ENCODE measurements at places on chromosomes 13 and 19.

GRCh38 chr19:42097461-42097860 lies 21.5 kb downstream of the ZNF574 start:
- H3K36me3 ChIP-seq: no peaks in the 10 kb centered on the region
- H3K27me3 ChIP-seq: no peaks in the 10 kb centered on the region
- DNase-seq: no peak
- H3K4me3 ChIP-seq: no peak overlapping the region

DNA sequence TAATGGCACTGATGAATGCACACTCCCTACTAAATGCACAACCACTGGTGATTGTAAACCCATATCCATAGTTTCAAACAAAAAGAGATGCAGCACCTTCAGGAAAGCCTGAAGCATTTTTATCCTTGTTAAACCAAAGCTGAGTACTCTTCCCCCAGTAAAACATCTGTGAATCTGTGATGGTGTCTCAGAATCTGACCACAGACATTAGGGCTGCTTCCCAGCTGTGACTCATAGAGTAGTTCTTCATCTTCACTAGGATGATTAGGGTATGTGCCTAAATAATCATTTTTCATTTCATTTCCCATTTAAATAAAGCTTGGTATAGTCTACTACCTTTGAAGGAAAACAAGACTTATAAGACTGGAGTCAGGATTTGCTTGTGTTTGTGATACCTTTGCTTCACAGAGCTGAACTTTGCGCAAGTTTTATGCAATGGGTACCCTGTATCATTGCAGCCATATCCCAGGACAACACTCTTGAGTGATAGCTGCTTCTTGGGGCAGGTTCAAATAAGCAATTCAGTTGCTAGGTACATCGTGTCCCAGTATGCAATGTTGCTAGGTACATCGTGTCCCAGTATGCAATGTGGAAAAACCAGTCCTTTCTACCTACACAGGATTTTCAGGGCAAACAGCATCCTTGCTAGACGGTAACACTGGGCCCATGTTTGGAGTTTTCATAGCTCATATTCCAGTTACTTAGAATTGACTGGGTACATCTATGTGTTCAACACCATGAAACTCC lies 277.1 kb downstream of the IRS2 start:
- H3K4me3 ChIP-seq: no peak overlapping the region
- DNase-seq: no peak
- H3K4me1 ChIP-seq: no peaks in the 10 kb centered on the region
- H3K27ac ChIP-seq: no peak overlapping the region

DNA sequence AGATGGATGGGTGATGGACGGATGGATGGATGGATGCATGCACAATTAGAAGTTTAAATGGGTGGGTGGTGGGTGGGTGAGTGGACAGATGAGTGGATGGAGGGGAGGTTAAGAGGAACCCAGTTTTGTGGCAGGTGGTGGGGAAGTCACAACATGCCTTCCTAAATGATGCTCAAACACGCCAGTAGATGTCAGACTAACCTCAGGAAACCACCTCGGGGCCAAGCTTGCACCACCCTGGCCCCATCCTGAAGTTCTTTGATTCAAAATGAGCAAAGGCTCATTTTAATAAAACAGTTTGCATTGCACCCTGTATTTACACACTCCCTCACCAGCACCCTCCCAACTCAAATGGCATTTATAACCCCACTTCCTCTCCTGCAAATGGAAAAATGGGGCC lies 91.4 kb upstream of the CACNA1A start:
- no peaks in the 10 kb centered on the region for H3K4me1 ChIP-seq
- no peaks in the 10 kb centered on the region for H3K36me3 ChIP-seq
- no peak overlapping the region for H3K4me3 ChIP-seq
- no peaks in the 10 kb centered on the region for H3K27me3 ChIP-seq

- no peaks in the 10 kb centered on the region for H3K4me1 ChIP-seq
- no peaks in the 10 kb centered on the region for H3K36me3 ChIP-seq
- no peaks in the 10 kb centered on the region for H3K27me3 ChIP-seq
- DNase-seq: no peak
- H3K4me3 ChIP-seq: no peak overlapping the region
Measured at GRCh38 chr13:30570691-30571090, 47.0 kb upstream of the USPL1 start.

DNA sequence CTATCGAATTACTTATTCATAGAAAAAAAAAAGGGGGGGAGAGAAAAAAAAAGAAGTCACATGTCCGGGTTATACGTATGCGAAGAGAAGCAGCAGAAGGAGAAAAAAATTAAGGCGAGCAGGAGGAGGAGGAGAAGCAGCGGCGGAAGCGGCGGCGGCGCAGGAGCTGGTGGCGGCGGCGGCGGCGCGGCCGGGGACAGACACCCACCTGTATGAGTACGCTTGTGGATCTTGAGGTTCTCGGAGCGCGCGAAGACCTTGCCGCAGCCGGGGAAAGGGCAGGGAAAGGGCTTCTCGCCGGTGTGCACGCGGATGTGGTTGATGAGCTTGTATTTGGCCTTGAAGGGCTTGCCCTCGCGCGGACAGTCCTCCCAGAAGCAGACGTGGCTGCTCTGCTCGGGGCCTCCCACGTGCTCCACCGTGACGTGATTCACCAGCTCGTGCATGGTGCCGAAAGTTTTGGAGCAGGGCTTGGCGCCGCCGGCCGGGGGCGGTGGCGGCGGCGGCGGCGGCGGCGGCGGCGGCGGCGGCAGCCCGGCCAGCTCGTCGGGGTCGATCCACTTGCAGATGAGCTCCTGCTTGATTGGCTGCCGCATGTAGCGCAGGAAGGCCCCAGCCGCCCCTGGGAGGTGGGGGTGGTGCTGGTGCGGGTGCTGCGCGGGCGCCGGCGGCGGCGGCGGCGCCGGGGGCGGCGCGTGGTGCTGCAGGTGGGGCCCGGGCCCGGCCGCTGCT lies 1.5 kb downstream of the ZIC5 start:
- H3K4me3 ChIP-seq: peak overlapping the region; percentile 95
- H3K27ac ChIP-seq: peak overlapping the region; percentile 95
- H3K36me3 ChIP-seq: peaks cover 3% of the 10 kb centered on the region
- no peaks in the 10 kb centered on the region for H3K27me3 ChIP-seq

- no peak overlapping the region for H3K27ac ChIP-seq
- no peak overlapping the region for H3K4me3 ChIP-seq
- DNase-seq: no peak
- H3K4me1 ChIP-seq: no peaks in the 10 kb centered on the region
- H3K27me3 ChIP-seq: no peaks in the 10 kb centered on the region
Measured at GRCh38 chr13:100636441-100636840, 38.2 kb downstream of the TMTC4 start.

- H3K4me3 ChIP-seq: no peak overlapping the region
- H3K36me3 ChIP-seq: no peaks in the 10 kb centered on the region
- DNase-seq: no peak
- H3K27me3 ChIP-seq: no peaks in the 10 kb centered on the region
- H3K27ac ChIP-seq: no peak overlapping the region
Measured at GRCh38 chr13:26025196-26025595, 26.6 kb downstream of the SHISA2 start.

- H3K27ac ChIP-seq: no peak overlapping the region
- H3K4me3 ChIP-seq: no peak overlapping the region
- peak; percentile 78 for DNase-seq
- H3K36me3 ChIP-seq: peaks cover 24% of the 10 kb centered on the region
Measured at GRCh38 chr19:10112895-10113591, 1.6 kb downstream of the P2RY11 start.

GRCh38 chr13:50589651-50590054 lies 253.8 kb downstream of the DLEU7 start:
- no peak overlapping the region for H3K4me3 ChIP-seq
- no peak for DNase-seq
- peaks cover 2% of the 10 kb centered on the region for H3K4me1 ChIP-seq
- no peaks in the 10 kb centered on the region for H3K27me3 ChIP-seq
- H3K36me3 ChIP-seq: no peaks in the 10 kb centered on the region

DNA sequence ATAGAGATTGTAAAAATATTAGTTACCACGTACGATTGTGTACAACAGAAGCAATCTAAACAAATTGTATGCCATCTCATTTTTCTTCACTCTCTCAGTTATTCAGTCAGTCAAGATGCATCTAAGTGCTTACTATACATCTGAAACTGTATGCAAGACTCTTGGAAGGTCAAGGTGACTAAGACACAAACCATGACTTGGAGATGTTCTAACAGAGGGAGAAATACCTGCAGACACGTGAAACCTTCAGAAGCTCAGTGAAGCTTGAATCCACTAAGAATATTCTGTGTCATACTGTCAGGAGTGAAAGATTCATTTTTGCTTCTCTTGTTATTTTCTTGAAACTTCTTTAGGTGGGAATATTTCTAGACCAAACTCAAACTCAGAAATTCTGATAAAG lies 365.4 kb downstream of the ITGBL1 start:
- H3K36me3 ChIP-seq: no peaks in the 10 kb centered on the region
- DNase-seq: no peak
- no peaks in the 10 kb centered on the region for H3K4me1 ChIP-seq
- H3K27me3 ChIP-seq: no peaks in the 10 kb centered on the region
- no peak overlapping the region for H3K4me3 ChIP-seq

DNA sequence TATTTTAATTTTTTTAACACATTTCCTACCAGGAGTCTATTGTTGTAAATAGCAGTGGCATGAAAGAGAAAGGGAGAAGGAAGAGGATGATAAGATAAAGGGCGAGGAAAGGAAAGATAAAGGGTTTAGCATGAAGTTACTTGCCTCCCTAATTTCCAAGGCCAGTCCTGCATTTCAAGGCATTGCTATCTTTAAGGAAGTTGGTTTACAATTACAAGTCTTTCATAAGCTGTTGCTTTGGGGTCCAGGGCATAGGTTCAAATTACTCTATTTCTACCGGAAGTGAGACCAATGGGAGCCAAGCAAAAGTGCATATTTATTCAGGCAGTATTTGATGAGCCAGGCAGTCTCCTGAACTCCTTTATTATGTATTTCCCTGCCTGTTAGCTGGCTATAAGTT lies 27.7 kb upstream of the UBL3 start:
- peaks cover 12% of the 10 kb centered on the region for H3K4me1 ChIP-seq
- DNase-seq: peak; percentile 74
- no peaks in the 10 kb centered on the region for H3K27me3 ChIP-seq
- H3K27ac ChIP-seq: no peak overlapping the region

DNA sequence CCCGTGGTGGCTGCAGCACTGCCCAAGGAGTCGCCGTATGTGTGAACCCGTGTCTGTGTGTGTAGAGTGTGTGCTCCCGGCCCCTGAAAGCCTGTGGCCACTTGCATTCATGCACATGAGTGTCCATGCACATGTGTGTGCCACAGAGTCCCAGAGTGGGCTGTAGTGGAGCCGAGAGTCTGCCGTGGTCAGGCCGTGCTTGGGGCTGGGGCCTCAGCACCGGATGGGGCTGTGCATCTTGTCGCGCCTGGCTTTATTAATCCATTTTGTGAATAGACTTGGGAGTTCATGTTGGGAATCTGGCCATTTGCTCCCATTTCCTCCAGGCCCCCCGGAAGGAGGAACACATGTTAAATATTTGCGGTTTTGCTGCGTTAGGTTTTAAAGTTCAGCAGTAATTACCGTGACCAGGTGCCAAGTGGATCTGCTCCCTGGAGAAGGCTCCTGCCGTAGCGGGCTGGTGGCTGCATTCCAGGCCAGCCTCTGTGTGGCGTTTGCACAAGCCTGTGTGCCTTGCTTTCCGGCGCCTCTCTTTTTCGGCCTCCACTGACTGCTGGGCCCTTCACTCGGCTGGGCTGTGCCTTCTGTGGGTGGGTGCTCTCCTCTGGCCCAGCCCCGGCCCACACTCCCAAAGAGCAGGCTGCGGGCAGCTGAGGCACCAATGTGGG lies 69.2 kb upstream of the KCTD15 start:
- no peaks in the 10 kb centered on the region for H3K27me3 ChIP-seq
- no peak overlapping the region for H3K27ac ChIP-seq
- no peaks in the 10 kb centered on the region for H3K4me1 ChIP-seq
- DNase-seq: no peak
- H3K36me3 ChIP-seq: no peaks in the 10 kb centered on the region
- H3K4me3 ChIP-seq: no peak overlapping the region

DNA sequence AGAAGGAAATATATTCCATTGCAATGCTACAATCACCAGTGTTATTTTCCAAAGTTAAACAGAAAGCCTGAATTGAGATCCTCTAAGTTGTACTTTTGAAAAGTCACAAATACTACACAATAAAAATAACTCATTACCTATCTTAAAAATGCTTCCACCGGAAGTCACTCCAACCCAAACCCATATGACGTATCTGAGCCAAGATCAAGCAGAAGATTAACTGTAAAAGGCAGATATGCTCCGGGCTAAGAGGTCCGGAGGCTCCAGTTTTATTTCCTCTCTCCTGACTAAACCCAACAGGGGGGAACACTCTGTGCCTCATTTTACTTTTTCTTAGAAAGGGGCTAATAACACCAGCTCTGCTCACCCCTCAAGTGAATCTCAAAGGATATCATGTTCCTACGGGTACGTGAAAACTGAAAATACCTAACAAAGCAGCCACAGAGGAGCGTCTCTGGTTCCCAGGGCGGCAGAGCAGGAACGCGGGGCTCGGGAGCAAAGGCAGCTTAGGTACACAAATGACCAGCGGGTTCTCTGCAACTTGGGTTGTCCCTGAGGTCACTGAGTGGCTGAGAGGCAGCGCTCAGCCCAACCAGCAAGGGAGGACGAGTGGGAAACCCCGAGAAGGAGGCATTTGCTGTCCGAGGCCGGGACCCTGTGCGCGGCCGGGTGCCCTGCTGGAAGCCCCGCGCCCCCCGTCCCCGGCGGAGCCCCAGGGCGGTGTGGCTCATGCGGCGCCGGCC lies 750 bp downstream of the RAB20 start:
- peak overlapping the region; percentile 68 for H3K4me3 ChIP-seq
- H3K4me1 ChIP-seq: peaks cover 6% of the 10 kb centered on the region
- peak overlapping the region; percentile 64 for H3K27ac ChIP-seq

DNA sequence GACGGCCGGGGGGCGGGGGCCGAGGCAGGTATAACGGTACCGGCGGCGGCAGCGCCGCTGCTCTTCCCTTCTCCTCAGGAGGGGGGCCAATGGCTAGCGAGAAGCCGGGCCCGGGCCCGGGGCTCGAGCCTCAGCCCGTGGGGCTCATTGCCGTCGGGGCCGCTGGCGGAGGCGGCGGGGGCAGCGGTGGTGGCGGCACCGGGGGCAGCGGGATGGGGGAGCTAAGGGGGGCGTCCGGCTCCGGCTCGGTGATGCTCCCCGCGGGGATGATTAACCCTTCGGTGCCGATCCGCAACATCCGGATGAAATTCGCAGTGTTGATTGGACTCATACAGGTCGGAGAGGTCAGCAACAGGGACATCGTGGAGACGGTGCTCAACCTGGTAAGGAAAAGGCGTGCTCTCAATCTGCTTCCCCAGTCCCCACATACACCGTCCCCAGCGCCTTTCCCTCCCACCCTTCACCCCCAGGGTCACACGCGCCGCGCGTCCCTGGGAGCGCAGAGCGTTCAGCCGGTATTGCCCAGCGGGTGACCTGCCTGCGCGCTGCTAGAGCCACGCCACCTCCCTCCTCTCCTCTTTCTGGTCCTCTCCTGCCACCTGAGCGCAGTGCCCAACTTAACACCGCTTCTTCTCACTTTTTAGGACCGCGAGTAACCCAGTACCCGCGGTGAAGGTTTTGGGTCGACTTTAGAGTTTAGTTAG lies 814 bp downstream of the NBEA start:
- H3K27ac ChIP-seq: no peak overlapping the region
- H3K4me3 ChIP-seq: peak overlapping the region; percentile 71
- no peaks in the 10 kb centered on the region for H3K36me3 ChIP-seq
- peaks cover 4% of the 10 kb centered on the region for H3K4me1 ChIP-seq
